Cortex of kidney (tissue), 1 donor: ENCODE measurements at places on chromosomes 2 and 18.

GRCh38 chr2:205169012-205169411 lies 513.3 kb upstream of the NRP2 start:
- no peak for DNase-seq

DNA sequence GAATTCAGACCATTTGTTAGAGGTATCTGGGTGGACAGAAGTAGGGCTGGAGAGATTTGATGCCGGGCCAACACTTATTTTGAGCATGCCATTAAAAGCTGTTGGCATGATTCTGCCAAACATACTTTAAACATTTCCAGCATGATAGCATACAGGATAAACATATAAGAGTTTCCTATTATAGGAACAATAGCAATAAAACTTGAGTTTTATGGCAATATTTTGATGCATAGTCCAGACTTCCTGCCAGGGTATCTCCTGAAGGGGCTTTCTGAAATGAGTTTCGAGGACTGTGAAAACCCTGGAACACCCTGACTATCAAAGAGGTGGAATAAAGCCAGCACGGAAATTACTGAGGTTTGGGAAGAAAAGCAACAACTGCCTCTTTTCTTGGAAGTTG lies 1398.0 kb upstream of the NXPH2 start:
- no peak for DNase-seq

DNA sequence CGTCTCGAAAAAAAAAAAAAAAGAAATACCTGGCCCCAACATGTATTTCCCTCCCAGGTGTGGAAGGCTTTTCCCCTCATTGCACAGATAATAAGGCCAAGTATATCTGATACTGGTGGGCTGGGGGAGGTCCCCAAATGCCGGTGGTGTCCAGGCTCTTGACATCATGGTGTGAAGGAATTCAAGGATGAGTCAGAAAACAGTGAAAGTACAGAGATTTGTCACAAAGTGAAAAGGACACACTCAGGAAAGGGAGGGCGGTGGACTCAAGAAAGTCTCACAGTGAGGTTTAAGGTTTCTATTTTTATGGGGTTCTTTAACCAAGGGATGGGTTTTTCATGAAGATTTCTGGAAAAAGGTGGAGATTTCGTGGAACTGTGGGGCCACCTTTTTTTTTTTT lies 37.8 kb upstream of the FZD5 start:
- DNase-seq, result no peak

GRCh38 chr2:139825726-139826125 lies 1045.5 kb upstream of the NXPH2 start:
- no peak for DNase-seq

- no peak for DNase-seq
Observed at GRCh38 chr2:178273787-178274360, 79.6 kb downstream of the OSBPL6 start.

- DNase-seq, result no peak
Observed at GRCh38 chr2:149739883-149740265, 152.3 kb upstream of the MMADHC start.

- no peak for DNase-seq
Observed at GRCh38 chr2:142286618-142287017, 155.8 kb upstream of the LRP1B start.

DNA sequence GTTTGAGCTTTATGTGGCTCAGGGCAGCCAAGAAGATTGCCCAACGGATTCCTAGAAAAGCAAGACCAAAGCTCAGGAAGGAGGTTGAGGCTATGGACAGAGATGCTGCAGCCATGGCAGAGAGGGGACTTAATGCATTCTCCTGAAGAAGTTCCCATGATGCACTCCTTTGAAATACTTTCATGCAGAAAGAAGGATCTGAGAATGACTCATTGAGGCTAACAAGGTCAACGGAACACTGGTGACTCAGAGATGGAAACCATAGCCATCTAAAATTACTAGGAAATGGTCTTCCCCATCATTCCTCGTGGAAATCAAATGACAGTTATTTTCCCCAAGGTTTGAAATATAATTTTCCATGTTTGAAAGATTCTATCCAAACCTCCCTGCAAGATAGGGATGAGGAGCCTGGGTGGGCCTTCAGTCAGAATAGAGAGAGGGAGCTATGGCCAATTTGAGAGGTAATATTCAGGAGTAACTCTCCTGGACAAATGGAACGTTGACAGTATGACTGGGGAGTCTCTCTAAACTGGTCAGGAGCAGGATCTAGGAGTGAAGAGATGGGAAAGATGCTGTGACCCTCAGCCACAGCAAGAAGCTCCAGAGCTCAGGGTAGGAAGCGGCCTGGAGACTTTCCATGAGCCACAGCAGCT lies 63.0 kb downstream of the REEP1 start:
- DNase-seq, result no peak

- no peak for DNase-seq
Observed at GRCh38 chr2:45207101-45207500, 197.8 kb upstream of the SIX2 start.

GRCh38 chr2:79593237-79593867 lies 80.5 kb downstream of the CTNNA2 start:
- no peak for DNase-seq

GRCh38 chr2:201432038-201432620 lies 19.1 kb downstream of the TRAK2 start:
- no peak for DNase-seq

- no peak for DNase-seq
Observed at GRCh38 chr2:19360266-19360965, 2.0 kb upstream of the OSR1 start.

- no peak for DNase-seq
Observed at GRCh38 chr2:201262718-201263117, 2.4 kb downstream of the CASP8 start.

DNA sequence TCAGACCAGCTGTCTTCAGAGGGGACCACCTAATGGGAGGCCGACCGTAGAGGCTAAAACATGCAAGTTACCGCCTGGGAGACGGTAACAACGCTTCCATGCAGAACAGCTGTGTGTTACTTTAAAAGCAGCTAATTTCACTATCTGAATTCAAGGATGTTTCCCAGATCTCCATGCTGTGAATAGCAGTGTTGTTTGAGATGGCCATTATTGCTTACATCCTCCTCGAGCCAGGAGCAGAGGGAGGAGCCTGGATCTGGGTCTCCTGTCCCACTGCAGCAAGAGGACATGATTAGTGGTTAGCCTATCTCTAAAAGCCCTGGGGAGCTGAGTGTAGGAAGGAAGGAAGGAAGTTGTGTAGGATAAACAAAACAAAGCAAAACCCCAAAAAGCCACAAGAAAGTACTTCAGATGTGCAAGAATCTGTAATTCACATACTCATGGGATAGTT lies 50.9 kb downstream of the ACTR2 start:
- no peak for DNase-seq

DNA sequence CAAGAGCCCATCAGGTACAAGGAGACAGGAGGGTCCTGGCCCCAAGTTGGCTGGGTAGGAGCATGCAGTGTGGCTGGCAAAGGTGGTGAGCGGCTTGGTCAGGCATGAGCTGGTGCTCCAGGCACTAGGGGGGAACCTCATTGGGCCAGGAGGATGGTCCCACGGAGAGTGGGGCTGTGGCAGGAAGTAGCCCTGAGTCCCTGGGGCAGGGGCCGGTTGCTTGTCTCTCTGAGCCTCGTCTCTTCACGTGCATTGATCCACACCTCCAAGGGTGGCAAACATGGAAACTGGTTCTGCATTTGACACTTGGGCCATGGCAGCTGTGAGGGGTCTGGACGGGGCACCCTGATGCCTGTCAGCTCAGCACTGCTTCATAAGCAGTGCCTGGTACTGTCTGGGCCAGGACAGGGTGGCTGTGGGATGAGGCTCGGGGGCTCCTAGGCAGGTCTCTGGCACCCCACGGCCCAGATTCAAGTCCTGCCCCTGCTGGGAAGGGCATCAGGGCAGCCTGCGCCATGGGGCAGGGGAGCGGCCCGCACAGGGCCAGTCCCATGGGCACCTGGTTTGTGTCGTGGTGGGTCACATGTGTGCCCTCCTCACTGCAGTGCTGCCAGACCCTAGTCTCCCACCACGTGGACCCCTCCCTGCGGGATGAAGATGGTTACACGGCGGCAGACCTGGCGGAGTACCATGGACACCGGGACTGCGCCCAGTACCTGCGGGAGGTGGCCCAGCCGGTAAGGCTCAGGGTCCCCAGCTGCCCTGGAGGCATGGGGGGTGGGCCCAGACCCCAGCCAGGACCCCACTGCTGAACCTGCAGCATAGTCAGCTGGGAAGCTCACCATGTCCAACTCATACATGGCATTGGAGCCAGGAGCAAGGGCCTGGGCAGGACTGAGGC lies 16.4 kb downstream of the ESPNL start:
- DNase-seq, result no peak

DNA sequence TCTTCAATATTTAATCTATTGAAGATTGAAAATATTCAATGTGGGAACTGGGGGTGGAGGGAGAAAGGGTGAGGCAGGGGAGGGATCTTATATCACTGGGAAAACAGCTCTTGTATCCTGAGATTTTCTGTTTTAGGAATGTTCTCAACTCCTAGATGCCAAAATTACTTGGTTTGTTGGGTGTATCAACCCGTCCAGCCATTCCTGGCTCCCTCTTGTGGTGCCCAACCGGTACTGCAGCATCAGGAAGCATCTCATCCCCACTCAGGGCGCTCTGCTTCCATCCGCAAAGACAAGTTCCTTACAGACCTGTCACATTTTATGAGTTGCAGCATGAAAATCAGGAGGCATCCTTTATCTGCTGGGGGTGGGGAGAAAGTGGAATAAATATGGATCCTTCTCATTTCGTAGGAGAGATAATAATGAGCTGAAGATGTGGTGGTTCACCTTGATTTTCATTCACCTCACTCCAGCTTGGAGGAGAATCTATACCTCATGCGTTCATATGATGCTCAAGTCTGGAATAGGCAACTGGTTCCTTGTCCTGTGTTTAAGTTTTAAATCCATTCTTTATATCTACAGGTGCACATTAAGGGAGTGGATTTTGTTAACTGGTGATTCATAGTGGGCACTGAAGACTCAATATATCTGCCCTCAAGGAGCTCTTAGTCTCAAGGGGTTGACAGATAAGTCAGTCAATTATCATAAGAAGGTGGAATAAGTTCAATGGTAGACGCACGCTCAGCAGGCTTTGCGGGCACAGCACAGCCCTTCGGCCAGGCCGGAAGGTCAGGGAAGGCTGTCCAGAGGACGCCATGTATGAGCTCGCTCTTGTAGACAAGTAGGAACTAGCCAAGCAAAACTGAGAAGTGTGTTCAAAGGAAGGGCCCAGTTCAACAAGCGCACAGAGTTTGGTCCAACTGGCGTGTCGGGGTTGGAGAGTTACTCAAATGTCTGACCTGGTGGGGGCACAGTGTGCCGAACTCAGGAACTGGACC lies 127.3 kb downstream of the RNF144A start:
- no peak for DNase-seq

DNA sequence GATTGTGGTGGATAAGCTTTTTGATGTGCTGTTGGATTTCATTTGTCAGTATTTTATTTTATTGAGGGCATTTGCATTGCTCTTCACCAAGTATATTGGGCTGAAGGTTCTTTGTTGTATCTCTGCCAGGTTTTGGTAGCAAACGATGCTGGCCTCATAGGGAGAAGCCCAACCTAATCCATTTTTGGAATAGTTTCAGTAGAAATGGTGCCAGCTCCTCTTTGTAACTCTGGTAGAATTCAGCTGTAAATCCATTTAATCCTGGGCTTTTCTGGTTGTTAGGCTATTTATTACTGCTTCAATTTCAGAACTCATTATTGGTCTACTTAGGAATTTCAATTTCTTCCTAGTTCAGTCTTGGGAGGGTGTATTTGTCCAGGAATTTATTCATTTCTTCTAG lies 309.8 kb upstream of the SETBP1 start:
- no peak for DNase-seq

DNA sequence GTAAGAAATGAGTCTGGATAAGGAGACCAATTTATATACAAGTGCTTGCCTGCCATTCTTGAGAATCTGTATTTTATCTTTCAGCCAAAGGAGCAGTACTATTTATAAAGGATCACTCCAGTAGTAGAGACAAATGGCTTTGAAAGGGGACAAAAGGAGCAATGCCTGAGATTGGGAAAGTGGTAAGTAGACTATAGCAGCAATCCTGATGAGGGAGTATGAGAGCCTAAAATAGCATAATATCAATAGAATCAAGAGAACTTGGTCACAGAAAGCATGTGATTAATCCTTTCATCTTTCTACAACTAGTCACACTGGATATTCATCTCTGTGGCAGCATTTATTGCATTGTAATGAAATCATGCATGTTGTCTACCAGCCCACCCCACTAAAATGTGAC lies 20.2 kb downstream of the NRXN1 start:
- DNase-seq, result no peak

DNA sequence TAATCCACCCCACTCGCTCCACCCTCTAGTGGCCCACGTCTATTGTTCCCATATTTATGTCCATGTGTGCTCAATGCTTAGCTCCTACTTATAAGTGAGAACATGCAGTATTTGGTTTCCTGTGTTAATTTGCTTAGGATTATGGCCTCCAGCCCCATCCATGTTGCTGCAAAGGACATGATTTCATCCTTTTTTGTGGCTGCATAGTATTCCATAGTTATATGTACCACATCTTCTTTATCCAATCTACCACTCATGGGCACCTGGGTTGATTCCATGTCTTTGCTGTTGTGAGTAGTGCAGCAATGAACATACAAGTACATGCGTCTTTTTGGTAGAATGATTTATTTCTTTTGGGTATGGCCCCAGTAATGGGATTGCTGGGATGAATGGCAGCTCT lies 319.9 kb downstream of the DYSF start:
- no peak for DNase-seq

DNA sequence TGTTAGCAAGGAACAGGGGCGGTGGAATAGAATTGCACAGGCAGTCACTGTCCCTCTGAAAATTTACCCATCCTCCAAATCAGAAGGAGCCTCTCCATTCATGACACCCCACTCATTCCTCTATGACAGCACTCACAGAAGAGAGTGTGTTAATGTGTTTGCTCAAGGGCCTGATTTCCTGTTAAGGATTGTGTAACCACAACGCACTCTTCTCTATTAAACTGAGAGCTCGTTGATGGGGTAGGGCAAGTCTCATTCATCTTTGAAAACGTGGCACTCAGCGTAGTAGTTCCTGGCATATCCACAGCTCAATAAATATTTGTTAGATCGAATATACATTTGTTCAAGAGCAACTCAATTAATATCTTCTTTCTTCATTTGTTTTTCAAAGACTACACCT lies 106.4 kb downstream of the VAPA start:
- no peak for DNase-seq

- DNase-seq, result no peak
Observed at GRCh38 chr2:84283506-84283905, 175.6 kb downstream of the SUCLG1 start.

- no peak for DNase-seq
Observed at GRCh38 chr2:182186132-182186735, 200.6 kb downstream of the PPP1R1C start.

- DNase-seq, result no peak
Observed at GRCh38 chr2:121037480-121037879, 247.5 kb downstream of the TFCP2L1 start.
